Large intestine (tissue), 12 donors: ENCODE measurements at places on chromosomes 5 and 9. TPM values are rescaled to one million over a fixed set of nuclear protein-coding genes. Genes with fewer than 3 reads are reported as not detected.

Gene ELP1
- 28.8 TPM for polyA plus RNA-seq

Gene TRIM14
- 59.2 TPM for polyA plus RNA-seq

GRCh38 chr9:77158772-77159513 lies 18.4 kb upstream of the VPS13A start:
- DNase-seq: no peak

DNA sequence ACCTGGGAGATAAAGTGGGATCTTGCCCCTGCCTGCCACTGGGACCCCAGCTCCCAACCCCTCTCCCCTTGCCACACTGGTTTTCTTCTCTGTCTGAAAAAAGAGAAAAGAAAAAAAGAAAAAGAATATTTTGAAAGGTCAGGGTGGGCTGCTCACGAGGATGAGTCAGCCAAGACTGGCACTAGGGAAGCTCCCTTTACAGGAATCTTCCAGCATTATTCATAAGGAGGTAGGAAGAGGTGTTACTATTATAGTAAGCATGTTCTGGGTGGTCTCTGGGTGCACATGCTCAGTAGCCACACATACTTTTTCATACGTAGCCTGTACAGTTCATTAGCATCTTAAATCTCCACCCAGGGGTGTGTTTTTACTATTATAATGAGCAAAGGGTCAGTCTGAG lies 46.8 kb upstream of the HAND1 start:
- no peak for DNase-seq

GRCh38 chr9:17219261-17219660 lies 84.4 kb downstream of the CNTLN start:
- DNase-seq: no peak
